ENCODE measurements at places on chromosomes 1 and 21. TPM values are rescaled to one million over a fixed set of nuclear protein-coding genes. Genes with fewer than 3 reads are reported as not detected.

PTPRC gene
- total RNA-seq: 3.1 TPM

IFNGR2 gene
- 70.9 TPM for total RNA-seq

NUP210L gene
- not detected for total RNA-seq

FMO5 gene
- 0.48 TPM for total RNA-seq

CHIA gene
- not detected for total RNA-seq

CLCA1 gene
- not detected for total RNA-seq

AKNAD1 gene
- 2.1 TPM for total RNA-seq

- DNase-seq: no peak
Measured at GRCh38 chr1:160625725-160626498, 20.9 kb downstream of the SLAMF1 start.

GRCh38 chr1:29487291-29487690, 251.0 kb downstream of the PTPRU start:
- DNase-seq: no peak

DNA sequence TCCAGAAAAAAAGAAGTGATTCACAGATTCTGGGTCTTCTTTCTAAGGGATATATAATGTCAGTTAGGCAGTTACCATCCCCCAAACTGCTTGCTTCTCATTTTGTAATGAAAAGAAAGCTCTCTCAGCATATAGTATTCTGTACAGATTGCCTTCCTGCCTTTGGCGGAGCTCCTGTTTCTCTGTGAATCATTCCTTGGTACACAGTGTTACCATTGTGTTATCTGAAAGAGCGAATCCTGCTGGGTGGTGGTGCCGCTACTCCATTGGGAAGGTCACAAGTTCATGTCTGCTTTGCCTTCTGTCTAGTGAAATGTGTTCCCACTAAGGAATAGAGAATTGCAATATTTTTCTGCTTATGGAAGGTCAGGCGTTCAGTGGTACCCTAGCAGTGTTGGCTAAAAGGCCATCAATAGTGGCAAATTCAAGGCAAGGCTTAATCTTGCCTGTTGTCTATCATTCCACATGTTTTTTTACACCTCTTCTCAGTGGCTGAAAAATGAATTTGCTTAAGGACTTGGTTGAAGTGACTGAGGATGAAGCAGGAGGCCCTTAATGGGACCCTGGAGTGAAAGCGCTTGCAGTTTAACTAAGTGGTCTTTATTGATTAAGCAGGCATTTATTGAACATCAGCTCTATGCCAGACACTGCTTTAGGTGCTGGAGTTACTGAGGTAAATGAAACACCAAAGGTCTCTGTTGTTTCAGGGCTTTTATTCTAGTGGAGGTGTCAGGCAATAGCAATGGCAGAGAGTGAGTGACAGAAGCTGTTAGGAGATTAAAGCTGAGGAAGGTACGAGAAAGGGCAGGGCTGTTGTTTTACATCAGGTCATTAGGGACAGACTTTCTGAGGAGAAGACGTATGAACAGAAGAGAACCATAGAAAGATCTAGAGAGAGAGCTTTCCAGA, 186.7 kb downstream of the PDE4B start:
- DNase-seq: peak; percentile 22

DNA sequence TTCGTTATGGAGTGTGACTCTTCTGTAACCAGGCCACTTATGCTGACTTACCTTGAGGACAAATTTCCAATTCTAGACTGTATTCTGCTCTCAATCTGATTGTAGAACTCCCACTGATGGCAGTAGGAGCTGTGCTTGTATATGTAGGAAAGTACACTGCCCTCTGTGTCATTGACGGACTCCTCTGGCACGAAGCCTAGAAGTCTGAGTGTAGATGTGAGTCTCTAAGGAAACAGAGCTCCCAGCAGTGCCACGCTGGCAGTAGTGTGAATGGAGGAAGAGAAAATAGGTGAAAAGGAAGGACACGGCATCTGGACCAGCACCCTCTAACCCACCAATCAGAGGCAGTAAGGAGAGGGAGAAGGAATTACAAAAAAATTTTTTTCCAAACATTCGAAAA, 130.4 kb upstream of the ADGRL2 start:
- peak; percentile 72 for DNase-seq
